Karpas-422 (cell line): ENCODE measurements at places on chromosomes 11 and 22. TPM values are rescaled to one million over a fixed set of nuclear protein-coding genes. Genes with fewer than 3 reads are reported as not detected.

- DNase-seq: no peak
Observed at GRCh38 chr11:76371170-76371569, 9.8 kb downstream of the THAP12 start.

- peak; percentile 69 for DNase-seq
Observed at GRCh38 chr11:80054582-80055165, 613.8 kb upstream of the TENM4 start.

GRCh38 chr22:35274154-35274871, 17.0 kb downstream of the HMGXB4 start:
- DNase-seq: no peak

DNA sequence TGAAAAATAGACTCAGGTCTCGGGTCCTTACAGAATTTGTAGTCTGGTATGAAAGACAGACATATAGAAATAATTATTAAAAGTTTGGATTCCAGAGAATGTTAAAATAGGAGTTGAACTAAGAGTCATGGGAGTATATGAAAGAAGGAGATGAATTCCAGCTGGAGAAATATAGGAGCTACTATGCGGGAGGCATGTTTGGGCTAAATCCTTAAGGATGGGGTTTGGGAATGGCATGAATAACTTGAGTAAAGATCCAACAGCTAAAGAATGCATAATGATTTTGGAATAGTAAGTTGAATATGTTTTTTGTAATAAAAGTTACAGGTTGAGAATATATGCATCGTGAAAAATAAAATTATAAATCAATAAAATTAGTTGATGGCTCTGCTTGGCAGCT, 129.4 kb upstream of the SLC5A12 start:
- no peak for DNase-seq

GRCh38 chr22:50606165-50606945, 5.8 kb downstream of the MAPK8IP2 start:
- no peak for DNase-seq

DNA sequence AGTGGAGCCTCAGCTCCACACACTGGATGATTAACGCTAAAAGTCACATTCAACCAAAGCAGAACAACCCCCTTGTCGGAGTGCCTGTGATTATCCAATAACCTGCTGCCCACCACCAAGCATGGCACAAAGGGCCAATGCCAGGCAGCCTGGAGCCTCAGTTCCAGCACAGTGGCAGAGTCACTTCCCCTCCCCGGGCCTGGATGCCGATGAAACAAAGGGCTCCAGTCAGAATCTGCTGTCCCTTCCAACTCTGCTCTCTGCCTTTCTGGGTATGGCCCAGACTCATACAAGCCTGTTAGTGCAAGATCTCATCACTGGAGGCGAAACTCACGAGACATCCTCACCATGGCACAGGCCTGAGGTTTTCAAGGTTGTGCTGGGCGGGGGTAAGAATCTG, 52.1 kb downstream of the CLTCL1 start:
- no peak for DNase-seq

DNA sequence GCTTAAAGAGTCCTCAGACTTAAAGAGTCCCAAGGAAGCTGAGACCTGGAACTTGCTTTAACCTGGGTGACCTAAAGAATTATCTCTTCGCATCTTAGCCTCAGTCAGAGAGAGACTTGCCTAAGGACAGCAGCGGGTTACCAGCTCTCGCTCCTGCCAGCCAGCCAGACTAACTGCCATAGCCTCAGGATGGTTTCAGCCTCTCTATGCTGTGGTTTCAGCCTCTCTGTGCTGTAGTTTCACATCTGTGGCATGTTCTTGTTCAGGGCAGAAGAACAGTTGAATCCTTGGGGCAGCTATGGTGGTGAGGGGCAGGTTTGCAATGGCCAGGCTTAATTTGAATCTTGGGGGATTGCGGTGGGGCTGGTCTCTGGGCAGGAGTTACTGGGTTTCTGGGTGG, 2.3 kb downstream of the FRMD8 start:
- no peak for DNase-seq

- DNase-seq: no peak
Observed at GRCh38 chr11:124344346-124344745, 24.3 kb upstream of the OR8D2 start.

GRCh38 chr11:5621580-5621979, 3.2 kb upstream of the TRIM34 start:
- DNase-seq: no peak

- DNase-seq: no peak
Observed at GRCh38 chr22:30617819-30618218, 10.8 kb downstream of the TCN2 start.

DNA sequence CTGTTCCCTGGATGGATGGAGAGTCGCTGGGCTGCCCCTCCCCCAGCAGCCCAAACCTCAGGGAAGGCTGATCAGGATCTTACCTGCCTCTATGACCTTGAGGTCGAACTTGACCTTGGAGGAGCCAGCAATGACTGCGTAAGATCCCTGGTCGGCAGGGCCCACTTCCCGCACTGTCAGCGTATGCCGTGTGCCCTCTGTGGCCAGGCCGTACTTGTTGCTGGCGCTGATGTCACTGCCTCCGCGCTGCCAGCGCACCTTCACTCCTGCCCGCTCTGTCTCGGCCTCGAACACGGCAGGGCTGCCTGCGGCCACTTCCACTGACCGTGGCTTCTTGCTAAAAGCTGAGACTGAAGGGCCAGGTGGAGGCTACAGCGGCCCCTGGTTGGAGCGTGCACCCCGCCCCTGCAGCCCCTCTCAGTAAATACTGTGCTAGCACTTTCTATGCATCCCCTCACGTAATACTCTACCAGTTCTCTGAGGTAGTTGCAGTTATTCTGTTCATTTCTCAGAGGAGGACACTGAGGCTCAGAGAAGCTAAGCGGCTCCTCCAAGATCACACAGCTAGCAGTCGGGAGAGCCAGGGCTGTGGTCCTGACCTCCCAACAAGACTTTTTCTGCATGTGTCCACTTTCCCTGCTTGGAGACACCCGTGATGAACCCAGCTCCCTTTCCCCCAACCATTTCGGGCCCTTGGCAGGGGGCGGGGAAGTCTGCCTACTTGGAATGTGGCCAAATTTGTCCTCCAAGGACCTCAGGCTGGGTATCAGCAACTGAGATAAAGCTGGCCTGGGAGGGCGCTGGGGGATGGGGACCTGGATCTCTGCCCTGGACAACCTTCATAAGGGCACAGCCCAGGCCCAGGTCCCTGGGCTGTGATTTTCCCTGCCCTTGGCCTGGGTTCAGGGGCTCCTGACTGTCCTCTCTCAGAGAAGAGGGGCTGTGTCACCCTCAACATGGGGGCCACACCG, 1.1 kb downstream of the MYBPC3 start:
- no peak for DNase-seq

Gene SPTBN2
- total RNA-seq: 18.9 and 72.0 TPM in 2 replicates

Gene OR6X1
- not detected in 2 replicates for total RNA-seq
